ENCODE measurements at places on chromosomes 4 and X.

- no peak for DNase-seq
Observed at GRCh38 chr4:2402048-2402842, 16.2 kb downstream of the ZFYVE28 start.

- no peak for DNase-seq
Observed at GRCh38 chrX:22950269-22951266, 49.2 kb upstream of the DDX53 start.

DNA sequence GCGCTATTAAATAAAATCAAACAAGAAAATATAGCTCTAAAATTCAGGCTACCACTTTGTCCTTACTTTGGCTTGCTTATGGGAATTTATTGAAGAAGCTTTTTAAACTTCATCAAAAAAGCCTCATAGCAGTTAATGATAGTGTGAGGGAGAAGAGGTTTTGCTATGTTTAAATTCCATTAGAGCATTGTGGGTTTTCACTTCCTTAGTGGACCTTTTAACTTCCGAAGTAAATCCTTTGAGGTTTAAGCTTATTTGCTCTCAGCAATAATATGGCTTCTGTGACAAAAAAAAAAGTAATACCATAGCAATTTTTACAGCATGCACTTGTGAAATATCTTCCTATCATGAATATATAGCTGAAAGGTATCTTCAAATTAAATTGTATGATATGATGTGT is 120.2 kb upstream of the NDST4 start:
- no peak for DNase-seq

- peak; percentile 67 for DNase-seq
Observed at GRCh38 chr4:1693131-1693896, 9.2 kb upstream of the FAM53A start.

Measured in HCT116 (cell line).